ENCODE measurements at places on chromosomes 1 and 21. TPM values are rescaled to one million over a fixed set of nuclear protein-coding genes. Genes with fewer than 3 reads are reported as not detected.

GRCh38 chr1:41545996-41546832 is 61.7 kb upstream of the EDN2 start:
- no peak for DNase-seq

GRCh38 chr21:32380940-32381339 is 11.9 kb downstream of the URB1 start:
- no peak for DNase-seq

DNA sequence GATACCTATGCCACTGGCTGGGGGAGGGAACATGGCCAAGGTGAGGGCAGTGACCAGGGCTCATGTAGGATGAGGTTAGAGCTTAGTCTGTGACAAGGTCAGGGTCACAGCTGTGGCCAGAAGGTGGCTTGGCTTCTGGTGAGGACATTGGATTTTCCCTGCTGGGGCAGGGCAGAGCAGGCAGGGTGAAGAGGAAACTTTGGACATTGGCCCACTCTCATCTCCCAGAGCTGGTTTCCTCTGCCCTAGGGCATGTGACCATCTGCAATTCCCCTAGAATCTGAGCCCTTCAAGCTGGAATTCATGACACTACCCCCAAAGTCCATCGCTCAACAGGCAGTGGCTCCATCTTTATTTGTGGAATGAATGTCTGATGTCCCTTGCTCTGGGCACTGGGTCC is 5.3 kb downstream of the DMBX1 start:
- no peak for DNase-seq

DNA sequence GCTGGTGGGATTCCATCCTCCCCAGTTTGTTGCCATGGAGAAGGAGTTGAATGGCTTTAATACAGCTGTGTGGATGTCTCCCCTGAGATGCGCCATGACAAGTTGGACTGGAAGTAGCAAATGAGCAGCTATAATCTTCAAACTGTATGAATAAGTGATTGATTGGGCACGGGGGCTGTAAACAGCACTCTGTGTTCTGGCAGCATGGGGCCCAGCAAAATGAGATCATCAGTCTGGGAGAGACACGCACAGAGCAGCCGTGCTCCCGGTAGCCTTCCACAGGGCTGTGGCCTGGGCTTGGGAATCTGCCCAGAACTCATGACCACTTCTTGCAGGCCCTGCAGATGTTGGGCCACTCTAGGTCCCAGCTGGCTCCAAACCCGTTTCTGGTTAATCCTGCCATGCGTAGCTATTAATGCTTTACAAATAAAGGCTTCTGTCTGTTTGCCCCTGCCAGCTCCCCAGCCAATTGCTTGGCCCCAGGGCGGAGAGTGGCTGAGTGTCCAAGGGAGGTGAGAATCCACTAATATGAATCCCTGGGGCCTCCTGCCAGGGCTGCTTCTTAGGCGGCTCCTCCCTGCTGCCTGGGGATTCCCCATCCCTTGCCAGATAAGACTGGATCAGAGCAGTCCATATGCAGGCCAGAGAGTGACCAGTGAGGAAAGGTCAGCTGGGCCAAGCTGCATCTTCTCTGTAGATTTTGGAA is 642.9 kb downstream of the AJAP1 start:
- DNase-seq, result peak; percentile 29

DNA sequence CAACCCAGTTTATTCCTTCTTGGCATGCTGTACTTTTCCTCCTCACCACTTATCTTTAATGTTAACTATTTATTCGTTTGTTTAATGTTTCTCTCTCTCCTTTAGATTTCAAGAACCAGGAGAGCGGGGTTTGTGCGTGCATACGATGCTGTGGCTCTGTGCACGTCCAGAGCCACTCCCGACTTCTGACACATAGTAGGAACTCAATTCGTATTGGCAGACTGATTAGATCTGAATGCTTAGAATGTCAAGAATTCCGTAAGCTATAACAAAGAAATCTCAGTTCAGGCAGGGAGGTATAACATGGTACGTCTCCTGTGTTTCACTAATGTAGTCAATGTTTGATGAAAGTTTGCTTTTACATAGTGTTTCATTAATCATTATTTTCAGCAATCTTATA is 7.3 kb upstream of the GRIK1 start:
- DNase-seq, result no peak

DNA sequence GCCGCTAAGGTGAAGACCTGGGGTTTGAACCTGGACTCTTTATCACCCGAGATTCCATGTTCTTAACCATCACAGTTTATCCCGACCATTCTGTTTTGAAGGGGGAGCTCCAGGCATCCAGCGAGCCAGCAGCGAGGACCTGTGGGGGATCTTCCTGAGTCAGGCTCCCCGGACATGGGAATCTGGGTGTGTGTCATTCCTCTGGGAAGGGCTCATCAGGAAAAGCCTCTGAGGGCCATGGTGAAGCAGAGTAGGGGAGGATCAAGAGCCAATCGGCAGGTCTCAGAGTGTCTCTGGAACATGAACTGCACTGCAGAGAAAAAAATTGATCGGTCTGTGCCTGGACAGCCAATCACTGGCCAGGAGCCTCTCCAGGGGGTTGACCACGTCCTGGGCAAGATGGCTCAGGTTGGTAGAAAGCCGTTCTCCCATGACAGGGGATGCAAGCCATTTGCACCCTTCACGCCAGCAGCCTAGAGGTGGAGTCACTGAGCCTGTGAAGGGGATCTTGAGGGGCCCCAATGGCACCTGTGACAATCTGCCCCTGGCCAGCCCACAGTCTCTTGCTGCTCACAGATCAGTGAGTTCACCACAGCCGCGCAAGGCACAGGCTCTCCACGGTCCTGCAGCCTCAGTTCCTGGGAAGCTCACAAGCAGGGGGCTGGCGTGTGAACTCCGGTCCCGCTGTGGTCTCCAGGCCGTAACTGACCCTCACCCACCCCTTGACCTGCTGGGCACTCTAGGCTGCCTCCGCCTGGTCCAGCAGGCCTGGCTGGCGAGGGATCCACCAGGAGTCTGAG is 20.4 kb upstream of the ACTRT2 start:
- DNase-seq, result no peak

DNA sequence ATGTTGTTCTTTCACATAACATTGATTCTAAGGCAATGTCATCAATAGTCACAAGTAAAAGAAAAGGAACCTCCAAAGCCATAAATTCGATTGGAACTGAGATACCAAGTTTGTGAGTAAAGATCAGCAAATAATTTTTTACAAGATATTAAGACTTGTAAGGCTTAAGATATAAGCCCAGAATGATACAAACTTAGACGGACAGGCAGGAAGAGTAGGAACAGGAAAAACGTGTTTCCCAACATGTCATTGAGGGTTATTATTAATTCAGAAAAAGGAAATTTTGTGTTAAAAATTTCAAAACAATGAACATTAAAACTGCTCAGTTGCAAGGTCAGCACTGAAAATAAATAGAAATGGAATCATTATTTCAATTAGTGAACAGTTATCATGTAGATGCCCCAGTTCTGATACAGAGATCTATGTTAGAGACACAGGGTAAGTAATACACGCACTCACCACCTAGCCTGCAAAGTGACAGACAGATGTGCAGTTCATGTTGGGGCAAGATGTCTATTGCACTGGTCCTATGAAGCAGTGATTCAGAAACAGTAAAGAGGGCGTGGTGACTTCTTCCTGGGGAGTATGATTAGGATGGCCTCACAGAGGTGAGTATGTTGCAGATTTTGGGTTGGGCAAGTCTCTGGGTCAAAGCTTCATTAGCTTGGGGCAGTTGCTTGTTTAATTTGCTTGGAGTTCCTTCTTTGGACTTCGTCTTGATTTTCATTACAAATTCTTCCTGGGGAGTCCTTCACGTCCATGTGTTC is 284.4 kb downstream of the SETD4 start:
- DNase-seq, result no peak

DNA sequence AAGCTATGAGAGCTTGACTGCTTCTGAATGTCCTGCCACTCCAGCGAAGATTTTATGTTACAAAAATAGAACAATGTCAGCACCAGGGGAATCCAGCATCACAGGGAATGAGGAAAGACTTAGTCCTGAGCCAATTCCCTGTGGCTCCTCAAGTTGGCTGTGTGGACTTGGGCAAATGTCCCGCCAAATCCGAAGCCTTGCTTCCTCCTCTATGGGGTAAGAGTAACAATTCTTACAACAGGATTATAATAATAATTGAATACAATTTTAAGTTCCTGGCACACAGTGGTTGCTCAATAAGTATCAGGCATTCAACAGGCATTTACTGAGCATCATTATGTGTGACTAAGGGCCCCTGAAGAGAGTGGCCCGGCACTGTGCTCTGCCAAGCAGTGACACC is 44.4 kb downstream of the STPG1 start:
- no peak for DNase-seq

DNA sequence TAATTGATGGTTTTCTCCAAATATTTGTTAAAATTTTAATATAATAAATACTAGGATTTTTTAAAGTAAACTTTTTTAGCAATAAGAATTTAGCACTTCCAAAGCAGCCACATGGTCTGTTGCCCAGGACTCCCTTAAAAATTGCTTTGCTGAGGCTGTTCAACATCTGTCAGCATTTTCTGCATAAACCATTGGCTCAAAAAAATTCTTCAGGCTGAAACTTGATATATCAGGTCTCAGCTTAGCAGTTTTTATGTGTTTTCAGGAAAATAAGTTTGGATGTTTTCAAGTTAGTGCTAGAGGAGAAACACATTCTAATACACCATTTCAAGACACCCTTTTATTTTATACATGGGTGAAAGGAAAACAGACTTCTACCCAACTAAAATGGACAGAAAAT is 69.1 kb upstream of the C1orf105 start:
- DNase-seq, result no peak

DNA sequence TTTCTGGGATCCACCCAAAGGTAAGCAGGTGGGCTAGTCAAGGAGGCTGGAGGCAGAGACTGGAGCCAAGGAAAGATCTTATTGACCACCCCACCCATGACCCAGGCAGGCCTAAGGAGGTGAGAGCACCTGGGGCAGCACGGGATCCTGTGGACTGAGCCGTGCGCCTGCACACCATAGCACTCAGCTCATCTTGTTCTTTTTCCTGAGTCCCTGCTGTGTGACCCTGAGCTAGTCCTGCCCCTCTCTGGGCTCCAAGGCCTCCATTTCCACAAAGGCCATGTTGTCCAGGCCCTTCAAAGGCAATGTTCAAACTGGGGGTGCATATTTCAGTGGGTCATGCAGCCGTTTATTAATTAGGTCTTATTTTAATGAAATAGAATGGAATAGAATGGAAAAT is 7.2 kb downstream of the FAM131C start:
- no peak for DNase-seq

DNA sequence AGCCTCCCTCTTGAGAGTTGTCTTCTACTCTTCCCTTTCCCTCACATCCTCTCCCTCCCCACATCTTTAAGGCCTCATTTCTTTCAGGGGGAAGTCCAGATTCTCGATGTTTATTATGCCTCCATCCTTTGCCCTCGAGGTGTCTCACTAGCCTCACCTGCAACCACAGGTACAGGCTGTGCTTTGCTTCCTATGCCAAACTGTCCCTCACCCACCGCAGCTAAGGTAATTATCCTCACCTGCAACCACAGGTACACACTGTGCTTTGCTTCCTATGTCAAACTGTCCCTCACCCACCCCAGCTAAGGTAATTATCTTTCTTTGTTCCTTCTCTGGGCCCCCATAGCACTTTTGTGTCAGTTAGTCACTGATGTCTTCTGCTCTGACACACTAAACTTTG is 328.1 kb upstream of the SNX7 start:
- no peak for DNase-seq

DNA sequence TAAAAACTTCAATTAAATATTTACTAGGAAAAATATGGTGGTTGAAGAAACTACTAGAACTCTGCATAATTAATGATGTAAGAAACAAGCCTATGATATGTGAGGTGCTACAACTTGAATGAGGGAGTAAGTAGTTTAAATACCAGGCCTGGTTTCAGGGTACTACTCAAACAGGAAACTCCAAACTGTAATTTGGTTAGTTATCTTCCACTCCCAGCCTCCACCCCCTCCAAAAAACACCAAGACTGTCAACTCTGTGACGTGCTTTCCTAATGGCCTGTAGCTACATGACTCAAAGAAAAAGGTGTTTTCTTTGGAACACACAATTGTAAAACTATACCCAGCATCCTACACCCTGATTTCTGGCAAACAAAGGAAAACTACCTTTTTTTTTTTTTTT is 55.9 kb upstream of the RCC1 start:
- DNase-seq, result no peak

DNA sequence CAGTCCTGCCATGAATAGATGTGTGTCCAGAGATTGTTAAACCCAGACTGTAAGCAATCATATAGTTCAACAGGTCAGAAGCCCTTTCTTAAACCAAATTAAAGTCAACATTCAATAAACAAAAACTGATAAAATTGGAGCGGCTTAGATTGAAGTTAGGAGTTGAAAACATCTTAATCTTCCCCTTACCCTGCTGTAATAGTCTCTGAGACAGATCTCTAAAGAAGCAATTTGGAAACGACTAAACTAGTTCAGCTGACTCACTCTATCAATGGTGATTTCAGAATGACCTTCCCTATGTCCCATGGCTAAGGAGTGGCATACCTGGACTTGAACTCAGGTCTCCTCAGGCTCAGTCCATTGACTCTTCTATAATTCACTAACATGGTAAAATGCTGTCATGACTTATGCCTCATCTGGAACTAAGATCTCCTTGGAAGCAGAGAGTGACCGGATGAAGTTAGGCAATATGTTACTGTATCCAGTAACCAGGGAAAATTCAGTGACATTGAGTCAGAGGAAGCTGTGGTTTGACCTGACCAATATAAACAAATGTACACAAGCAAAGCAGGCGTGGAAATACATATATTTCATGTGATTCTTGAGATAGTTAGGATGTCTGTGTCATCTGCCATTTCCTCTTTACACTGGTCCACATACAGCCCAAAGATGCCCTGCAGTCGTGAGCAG is 30.1 kb downstream of the SGIP1 start:
- no peak for DNase-seq

GRCh38 chr1:160103658-160104408 is 5.4 kb upstream of the IGSF8 start:
- no peak for DNase-seq

GRCh38 chr1:57058652-57059501 is 93.1 kb upstream of the C8B start:
- DNase-seq, result no peak

GRCh38 chr1:39453603-39454002 is 37.8 kb upstream of the BMP8A start:
- DNase-seq, result peak; percentile 23

LCE1E gene
- total RNA-seq, result not detected

GBP4 gene
- 4.6 TPM for total RNA-seq

ANGPTL3 gene
- 0.06 TPM for total RNA-seq

SLC22A15 gene
- total RNA-seq, result 5.7 TPM

TNFRSF1B gene
- total RNA-seq, result 50.4 TPM

NSL1 gene
- 29.7 TPM for total RNA-seq

CRABP2 gene
- 3.5 TPM for total RNA-seq

GPR157 gene
- total RNA-seq, result 8.3 TPM

Measured in mucosa of gallbladder (tissue), 1 donor.